ENCODE measurements at places on chromosomes 7 and 10.
A peak's percentile ranks its signal among the peaks of the same experiment; 100 is the strongest.

DNA sequence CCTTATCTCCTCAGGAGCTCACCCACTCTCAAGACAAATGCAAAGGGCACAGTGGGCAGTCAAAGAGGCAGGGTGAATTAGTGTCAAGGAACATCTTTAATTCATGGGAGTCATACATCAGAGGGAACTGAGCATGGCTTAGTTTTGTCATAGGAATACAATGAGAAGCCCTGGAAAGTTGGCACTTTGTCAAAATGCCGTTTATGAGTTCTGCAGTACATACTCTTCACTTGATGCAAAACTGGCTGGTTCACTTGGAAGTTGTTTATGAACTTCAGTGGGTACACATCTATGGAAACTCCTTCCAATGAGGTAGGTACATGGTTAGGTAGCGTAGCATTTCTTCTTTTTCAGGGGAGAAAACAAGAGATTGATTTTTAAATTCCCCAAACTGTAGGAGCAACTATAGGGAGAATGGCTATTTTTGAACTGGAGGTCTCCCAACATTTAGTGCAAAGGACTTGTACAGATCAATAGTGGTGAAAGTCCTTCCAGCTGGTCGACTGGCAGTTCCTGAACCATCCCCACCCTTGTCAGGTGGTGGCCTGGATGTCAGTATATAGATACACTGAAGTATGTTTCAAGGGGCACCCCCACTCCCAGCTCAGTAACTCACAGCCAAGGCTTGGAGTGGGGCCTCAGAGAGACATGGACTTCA is 580.5 kb downstream of the REEP3 start:
- DNase-seq: no peak

GRCh38 chr10:94172332-94172731 is 178.6 kb downstream of the PLCE1 start:
- no peak for DNase-seq

DNA sequence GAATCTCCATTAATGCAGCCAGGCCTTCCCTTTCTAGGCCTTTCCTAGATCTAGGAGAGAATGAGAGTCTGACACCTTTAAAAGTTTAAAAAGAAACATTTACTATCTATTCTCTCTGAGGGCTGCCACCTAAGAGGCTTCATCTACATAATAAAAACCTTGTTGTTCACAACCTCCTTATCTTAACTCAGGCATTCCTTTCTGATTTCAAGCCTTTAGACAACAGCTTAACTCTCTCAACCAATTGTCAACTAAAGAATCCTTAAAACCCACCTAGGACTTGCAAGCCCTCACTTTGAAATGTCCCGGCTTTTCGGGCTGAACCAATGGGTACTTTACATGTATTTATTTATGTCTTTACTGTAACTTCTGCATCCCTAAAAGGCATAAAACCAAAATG is 64.3 kb upstream of the RET start:
- DNase-seq: no peak

DNA sequence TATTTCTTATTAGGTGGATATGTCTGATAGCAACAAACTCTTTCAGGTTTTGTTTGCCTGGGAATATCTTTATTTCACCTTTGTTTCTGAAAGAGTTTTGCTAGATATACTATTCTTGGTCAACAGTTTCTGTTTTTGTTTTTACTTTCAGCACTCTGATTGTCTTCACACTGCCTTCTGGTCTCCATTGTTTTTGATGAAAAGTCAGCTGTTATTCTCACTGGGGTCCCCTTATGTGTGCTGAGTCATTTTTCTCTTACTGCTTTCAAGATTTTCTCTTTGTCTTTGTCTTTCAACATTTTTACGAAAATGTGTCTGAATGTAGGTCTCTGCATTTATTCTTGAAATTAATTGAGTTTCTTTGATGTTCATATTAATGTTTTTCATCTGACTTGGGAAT is 15.2 kb upstream of the RASSF4 start:
- no peak for DNase-seq

GRCh38 chr7:158676906-158677305 is 27.7 kb downstream of the NCAPG2 start:
- DNase-seq: no peak

DNA sequence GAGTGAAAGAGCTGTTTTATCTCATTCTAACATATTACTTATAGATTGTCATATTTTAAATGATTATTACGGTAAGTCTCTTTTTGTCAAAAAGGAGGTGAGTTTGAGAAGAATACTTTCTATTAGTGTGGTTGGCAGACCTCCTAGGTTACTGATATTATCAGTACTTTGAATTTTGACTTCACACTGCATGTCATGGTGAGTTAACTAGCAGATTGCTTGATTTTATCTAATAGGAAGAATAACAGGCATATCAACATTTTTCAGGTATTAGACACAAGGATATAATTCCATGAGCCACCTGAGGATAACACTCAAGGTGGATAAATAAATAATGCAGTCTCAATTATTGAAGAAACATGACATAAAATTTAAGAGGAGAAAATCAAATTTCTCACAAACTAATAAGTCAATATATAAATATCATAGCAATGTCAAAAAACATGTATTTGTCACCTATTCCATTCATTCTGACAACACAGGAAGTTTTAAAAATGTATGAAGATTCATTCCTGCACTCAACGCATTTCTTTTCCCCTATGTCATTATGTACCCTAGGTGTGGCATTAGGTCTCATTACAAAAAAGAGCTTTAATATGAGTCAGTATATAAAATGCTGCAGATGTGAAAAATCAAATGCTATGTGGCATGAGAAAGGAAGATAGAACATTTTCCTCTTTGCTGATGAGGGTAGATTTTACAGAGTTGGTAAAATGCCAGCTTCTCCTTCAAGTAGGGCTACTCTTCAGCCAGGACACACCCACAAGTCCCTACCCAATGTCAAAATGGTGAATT is 1621.6 kb downstream of the REEP3 start:
- DNase-seq: no peak

DNA sequence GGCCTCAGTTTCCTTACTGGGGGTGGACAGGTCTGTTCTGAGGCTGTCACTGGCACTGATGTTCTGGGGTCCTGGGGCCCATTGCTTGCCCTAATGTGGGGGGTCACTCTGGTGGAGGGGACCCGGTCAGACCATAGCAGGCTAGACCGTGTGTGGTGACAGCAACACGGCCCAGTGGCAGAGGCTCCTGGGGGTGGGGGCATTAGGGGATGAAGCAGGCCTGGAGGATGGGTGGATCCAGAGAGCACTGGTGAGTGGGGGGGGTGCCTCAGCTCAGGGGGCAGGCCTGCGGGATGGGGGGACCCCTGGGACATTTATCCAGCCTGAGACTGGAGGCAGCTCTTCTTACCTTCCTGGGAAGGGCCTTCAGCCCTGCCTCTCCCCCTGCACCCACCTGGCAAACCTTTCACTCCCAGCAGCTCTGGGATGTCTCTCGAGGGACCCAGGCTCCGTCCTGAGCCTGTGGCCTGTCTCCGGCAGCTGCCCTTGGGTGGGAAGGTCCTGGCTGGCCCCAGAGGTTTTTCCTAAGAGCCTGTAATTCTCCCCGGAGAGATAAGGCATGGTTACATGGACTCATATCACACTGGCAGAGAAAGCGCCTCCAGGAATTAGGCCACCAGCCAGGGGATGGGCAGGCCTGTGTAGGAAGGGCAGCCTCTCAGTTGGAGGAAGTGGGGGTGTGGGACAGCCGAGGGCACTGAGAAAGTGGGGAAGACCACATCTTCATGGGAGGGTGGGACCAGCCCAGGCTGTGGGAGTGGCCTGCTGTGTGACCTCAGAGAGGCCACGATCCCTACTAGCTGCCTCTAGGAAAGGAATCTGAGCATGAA is 147.7 kb downstream of the UBE2H start:
- no peak for DNase-seq

- no peak for DNase-seq
Observed at GRCh38 chr7:33716581-33717477, 188.5 kb upstream of the BMPER start.

- no peak for DNase-seq
Observed at GRCh38 chr7:139084709-139085108, 24.8 kb downstream of the ZC3HAV1 start.

DNA sequence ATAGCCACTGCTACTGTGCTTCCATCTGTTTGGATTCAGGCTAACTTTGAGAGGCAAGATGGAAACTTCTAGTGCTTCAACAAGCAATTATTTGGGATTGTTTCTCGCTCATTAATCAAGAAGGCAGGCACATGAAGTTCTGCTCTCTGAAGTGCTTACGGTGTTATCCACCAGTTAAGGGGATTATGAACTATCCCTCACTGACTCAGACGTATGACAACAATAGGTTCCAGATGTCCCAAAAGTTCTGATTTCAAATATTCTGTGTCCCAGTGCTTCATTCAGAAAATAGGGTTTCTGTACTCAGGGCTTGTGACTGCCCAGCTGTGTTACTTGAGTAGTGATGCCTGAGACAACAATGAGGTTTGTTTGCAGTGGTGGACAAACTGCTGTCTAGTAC is 81.0 kb downstream of the HACD1 start:
- DNase-seq: no peak

GRCh38 chr10:119686465-119687191 is 35.4 kb downstream of the BAG3 start:
- peak; percentile 50 for DNase-seq

- DNase-seq: no peak
Observed at GRCh38 chr7:46256870-46257661, 336.0 kb upstream of the IGFBP3 start.

- DNase-seq: no peak
Observed at GRCh38 chr7:121187222-121187621, 141.6 kb upstream of the WNT16 start.

GRCh38 chr7:130442601-130443000 is 1.8 kb upstream of the CEP41 start:
- no peak for DNase-seq

GRCh38 chr10:61633665-61634064 is 29.1 kb upstream of the CABCOCO1 start:
- no peak for DNase-seq

DNA sequence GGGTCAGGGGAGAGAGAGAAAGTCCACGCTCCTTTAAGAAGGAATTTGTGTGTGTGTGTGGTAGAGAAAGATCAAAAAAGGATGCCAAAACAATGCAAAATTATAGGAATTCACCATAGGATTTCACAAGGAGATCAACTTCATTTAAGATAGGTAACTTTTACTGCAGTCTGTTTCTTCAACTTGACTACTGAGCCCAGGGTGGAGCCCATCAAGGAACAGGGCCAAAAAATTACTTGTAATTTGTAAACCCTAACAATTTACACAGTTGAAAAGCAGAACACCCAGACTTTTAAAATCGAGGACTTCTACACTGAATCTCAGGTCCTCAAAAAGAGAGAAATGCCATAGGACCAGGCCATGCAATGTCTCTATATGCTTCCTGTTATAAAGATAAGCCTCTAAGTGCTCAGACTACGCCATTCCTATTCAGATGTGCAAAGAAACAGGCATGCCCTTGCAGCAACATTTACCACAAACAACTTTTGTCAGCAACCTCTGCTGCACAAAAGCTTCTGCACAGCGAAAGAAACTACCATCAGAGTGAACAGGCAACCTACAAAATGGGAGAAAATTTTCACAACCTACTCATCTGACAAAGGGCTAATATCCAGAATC is 10.6 kb upstream of the GIMAP4 start:
- DNase-seq: no peak

GRCh38 chr7:155618708-155619633 is 25.5 kb upstream of the RBM33 start:
- DNase-seq: no peak

DNA sequence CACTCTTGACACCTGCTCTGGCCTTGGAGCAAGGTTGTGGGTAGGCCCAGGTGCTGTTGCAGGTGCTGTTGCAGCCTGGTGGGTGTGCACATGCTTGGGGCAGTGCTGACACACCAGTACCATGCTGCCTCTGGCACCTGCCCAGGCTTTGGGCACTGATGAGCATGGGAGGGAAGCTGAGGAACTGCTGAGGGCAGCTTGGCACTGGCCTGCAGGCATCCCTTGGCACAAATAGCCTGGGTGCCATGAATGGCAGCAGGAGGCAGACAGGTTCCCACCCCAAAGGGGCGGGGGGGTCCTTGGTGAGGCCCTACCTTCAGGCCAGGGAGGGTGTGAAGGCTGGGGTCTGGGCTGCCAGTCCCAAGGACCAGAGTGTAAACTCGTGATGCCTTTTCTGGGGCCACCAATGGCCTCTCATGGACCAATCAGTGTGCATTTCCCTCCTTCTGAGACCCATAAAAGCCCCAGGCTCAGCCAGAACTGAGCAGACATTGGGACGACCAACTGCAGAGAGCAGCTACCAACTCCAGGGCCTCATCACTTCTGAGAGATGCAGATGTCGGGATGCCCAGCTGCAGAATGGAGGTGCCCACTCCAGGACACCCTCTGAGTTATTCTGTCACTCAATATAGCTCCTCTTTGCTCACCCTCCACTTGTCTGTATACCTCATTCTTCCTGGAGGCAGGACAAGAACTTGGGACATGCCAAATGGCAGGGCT is 547.4 kb downstream of the ZWINT start:
- DNase-seq: no peak

DNA sequence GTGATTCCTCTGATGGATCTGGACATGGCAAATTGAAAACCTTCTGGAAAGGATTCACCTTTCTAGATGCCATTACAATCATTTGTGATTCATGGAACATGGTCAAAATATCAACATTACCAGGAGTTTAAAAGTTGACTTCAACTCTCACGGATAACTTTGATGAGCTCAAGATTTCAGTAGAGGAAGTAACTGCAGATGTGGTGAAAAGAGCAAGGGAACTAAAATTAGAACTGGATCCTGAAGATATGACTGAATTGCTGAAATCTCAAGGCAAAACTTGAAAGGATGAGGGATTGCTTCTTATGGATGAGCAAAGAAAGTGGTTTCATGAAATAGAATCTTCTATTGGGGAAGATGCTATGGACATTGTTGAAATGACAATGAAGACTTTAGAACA is 293.6 kb downstream of the ARHGAP12 start:
- no peak for DNase-seq

DNA sequence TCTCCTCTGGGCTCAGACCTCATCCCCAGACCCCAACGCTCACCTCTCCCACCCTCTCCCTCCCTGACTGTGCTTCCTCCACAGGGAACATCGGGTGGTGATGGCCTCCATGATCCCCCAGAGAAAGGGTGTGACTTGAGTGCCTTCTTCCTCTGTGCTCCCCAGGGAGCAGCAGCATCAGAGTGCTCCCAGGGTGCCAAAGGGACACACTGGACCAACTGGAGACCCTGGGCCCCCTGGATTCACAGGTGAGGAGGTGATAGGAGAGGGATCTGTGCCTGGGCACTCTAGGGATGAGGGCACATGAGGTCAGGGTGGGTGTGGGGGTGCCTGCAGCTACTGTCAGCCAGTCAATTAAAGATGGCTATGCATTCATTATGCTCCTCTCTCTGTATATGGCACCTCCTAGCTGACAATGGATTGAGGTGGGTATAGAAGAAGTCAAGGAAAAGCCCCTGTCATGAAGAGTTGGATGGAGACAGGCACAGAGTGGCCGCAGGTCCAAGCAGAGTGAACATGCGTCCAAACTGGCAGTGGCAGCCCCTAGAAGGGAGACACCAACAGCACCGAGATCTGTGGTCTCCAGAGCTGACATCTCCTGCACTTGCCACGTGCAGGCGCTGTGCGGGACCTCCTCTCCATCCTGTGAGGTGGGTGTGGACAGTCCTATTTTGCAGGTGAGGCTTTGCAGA is 15.5 kb upstream of the VOPP1 start:
- DNase-seq: no peak

All from anterior cingulate cortex (tissue), 58 donors.